ENCODE measurements at places on chromosomes 7 and 10. TPM values are rescaled to one million over a fixed set of nuclear protein-coding genes. Genes with fewer than 3 reads are reported as not detected.

GRCh38 chr10:81820418-81820817 lies 54.6 kb upstream of the NRG3 start:
- no peak for DNase-seq

The ZNF117 gene
- 6.2 TPM for total RNA-seq

DNA sequence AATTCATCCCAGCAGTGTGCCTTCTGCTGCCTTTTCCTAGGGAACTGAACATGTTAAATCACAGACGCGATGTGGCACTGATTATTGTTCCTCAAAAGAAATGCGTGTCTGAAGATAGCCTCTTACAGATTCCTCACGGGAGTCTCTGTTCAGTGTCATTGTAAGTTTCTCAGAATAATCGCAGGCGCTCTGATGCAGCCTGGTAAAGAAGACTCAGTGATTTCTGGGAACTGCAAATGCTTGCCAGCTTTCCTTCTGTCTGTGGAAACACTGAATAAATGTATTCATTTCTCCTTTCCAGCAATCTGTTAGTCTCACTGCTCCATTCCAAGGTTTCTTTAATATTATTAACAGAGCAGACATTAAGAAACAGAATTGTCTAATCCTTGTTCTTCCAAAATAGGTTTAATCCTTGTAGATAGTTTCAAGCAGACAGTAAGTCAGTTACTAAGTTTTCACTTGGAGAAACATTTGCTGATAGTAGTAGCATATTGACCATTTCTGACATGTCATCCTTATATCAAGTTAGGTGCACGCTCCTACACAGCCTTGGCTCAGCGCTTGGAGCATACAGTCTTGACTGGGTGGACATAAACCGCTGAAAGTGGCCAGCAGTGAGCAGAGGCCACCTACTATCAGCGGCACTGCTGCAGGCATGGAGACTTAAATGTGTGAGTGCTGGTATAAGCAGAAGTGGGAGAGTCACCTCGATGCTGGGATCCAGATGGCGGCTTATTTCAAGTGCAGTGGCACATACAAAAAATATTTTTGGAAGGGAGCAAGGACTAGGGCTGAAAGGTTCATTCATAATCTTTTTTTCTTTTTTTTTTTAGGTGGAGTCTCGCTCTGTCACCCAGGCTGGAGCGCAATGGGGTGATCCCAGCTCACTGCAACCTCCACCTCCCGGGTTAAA lies 27.7 kb downstream of the MMRN2 start:
- no peak for DNase-seq

- no peak for DNase-seq
Observed at GRCh38 chr7:116895849-116896248, 33.5 kb downstream of the CAPZA2 start.

DNA sequence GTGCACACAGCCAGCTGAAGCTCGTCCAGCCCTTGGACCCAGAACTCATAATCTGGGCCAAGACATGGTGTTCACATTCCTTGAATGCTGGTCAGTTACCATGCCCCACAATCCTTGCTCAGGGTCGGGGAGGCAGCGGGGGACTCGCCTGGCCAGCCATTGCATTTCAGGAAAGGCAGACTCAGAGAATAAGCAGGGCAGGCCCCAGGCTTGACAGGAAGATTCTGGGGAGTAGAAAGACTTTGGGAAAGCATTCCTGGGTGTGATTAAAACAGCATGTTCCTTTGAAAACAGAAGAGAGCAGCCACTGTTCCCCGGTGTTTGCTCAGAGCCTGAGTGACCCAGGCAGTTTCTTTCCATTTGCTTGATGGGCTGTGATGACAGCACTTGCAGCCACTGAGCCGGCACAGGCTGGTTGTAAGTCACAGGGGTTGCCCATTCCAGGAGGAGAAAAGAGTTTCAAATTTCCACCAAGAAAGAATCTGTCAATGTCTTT lies 473.7 kb downstream of the TYW1 start:
- no peak for DNase-seq

DNA sequence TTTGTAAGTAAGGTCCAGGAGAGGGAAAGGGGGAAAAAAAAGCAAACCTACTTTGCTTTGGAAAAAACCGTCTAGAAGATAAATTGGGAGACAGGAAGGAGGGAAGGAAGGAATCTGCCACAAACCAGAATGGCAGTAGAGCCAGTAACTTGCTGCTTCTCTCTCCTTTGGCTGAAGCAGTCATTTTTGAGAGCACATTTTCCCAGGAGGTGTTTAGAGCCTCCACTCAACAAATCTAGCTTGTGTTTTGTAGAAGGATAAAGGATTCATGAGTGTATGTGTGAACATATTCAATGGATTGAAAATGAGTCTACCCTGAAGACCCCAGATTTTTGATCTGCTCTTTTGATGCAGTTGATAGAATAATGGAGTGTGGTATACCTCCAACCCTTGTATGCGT lies 2.6 kb downstream of the NRG3 start:
- no peak for DNase-seq

The ANXA8L1 gene
- total RNA-seq = 423 TPM
